ENCODE measurements at places on chromosomes 6 and 20. TPM values are rescaled to one million over a fixed set of nuclear protein-coding genes. Genes with fewer than 3 reads are reported as not detected.

GRCh38 chr20:59640267-59640666, 35.9 kb downstream of the PHACTR3 start:
- no peaks in the 10 kb centered on the region for H3K4me1 ChIP-seq
- no peak overlapping the region for H3K27ac ChIP-seq
- peaks cover 20% of the 10 kb centered on the region for H3K27me3 ChIP-seq
- H3K4me3 ChIP-seq: no peak overlapping the region
- no peaks in the 10 kb centered on the region for H3K36me3 ChIP-seq

Gene RBBP9
- 10.9 TPM for total RNA-seq

Gene TBXT
- not detected for total RNA-seq

Gene TBC1D20
- 34.8 TPM for total RNA-seq

Gene TBC1D7
- total RNA-seq: 19.3 TPM

Gene AGPAT4
- 16.8 TPM for total RNA-seq

DNA sequence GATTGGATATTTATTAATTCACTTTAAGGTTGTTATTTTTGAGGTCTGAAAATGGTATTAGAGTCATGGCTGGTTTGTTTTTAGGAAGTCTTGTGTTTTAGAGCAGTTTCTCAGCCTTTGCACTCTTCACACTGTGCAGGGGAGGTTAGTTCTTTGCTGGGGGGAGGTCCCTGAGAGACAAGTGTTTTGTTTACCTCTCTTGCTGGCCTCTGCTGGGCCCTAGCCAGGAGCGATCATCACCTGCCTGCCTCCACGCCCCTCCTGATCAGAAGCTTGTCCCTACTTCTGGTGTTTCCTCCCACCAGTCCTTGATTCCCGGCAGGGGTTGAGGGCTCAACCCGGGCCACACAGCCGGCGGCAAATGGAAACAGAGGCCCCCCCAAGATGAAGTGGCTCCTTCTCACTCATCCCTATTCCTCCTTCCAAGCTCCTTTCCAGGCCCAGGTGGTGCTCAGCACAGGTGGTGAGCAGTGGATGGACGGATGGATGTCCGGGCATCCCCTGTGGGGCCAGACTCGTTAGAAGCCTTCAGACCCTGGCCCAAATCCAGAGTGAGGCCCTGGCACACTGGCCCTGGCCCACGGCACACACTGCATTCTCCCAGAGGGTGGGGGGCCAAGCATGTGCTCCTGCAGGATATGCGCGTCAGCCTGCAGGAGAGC, 51.3 kb downstream of the GRM4 start:
- H3K4me1 ChIP-seq: no peaks in the 10 kb centered on the region
- H3K4me3 ChIP-seq: no peak overlapping the region
- no peak for DNase-seq
- no peak overlapping the region for H3K27ac ChIP-seq
- no peaks in the 10 kb centered on the region for H3K36me3 ChIP-seq

Measured in spleen (tissue), 13 donors.